ENCODE measurements at places on chromosomes 7 and 10.

- no peak for DNase-seq
Measured at GRCh38 chr10:69123306-69123746, 652 bp upstream of the VPS26A start.

DNA sequence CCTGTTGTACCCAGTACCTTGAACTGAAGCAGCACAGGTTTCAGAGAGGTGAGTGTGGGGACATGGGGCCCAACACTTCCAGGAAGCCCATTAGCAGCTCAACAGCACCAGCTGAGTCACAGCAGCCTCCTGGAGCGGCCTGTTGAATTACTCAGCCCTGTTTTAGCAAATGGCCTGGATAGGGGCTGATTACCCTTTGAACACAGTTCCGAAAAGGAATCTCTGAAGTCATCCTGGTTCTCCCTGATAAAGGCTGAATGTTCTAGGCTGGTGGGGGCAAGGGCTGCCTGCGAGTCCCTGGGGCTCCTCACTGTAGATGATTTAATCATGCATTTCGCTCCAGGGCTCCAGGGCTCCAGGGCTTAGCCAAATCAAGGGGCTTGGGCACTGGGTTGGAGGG, 287.5 kb downstream of the GRID1 start:
- DNase-seq, result no peak

- no peak for DNase-seq
Measured at GRCh38 chr10:117896517-117896916, 150.2 kb downstream of the RAB11FIP2 start.

- DNase-seq, result no peak
Measured at GRCh38 chr7:107212725-107213124, 43.9 kb downstream of the HBP1 start.

DNA sequence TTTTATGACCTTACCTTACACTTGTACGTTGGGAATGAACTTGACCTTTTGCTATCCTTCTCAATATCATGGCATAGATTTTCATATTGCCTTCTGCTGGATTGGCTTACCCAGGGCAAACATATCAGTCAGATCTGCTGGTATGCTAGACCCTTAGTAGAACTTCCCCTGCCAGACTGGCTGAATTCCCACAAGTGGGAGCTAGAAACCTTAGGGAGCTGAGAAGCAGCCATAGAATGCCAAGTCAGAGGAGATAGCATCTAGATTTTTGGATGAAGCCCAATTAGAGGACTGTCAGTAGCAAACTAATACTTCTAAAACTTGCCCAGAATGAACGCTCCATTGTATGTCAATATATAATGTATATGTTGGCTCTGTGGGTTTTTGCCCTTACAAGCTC, 385.0 kb downstream of the NXPH1 start:
- DNase-seq, result no peak

GRCh38 chr10:44402465-44403195, 17.7 kb upstream of the CXCL12 start:
- no peak for DNase-seq

DNA sequence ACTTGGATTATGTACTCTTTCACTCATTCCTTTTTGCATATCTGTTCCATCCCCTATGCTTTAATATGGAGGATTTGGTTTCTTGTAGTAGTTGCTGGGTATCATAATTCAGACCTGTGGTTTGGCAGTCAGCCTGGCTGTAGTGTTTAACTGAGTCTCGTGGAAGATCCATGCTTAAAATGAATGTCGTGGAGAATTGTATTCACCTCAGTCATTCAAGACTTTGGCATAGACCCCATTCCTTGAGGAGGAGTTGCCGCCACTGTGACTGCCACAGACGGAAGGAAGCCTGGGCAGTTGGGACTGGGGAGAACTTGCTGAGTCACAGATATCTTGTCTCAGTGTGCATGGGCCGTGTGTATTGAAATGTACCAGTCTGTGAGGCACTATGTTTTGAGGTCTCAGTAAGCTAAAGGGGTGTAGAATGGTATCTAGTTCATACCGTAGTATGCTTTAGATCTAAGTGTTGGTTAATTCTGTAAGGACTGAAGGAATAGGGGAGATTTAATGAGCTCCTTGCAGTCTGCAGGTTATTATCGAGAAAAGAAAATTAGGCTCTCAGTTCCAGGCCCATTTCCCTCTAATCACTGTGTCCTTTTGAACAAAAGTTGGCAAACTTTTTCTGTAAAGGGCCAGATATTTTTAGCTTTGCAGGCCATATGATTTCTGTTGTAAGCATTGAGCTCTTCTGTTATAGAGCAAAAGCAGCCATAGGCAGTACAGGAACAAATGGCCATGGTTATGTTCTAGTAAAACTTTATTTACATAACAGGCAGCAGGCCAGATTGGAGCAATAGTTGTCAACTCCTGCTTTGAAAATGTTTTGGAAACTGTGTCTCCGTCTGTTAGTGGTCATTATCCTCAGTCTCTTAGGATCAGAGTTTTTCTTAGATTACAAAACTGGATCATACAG, 76.8 kb downstream of the TPST1 start:
- no peak for DNase-seq

GRCh38 chr10:69838853-69839252, 37.1 kb downstream of the COL13A1 start:
- no peak for DNase-seq

DNA sequence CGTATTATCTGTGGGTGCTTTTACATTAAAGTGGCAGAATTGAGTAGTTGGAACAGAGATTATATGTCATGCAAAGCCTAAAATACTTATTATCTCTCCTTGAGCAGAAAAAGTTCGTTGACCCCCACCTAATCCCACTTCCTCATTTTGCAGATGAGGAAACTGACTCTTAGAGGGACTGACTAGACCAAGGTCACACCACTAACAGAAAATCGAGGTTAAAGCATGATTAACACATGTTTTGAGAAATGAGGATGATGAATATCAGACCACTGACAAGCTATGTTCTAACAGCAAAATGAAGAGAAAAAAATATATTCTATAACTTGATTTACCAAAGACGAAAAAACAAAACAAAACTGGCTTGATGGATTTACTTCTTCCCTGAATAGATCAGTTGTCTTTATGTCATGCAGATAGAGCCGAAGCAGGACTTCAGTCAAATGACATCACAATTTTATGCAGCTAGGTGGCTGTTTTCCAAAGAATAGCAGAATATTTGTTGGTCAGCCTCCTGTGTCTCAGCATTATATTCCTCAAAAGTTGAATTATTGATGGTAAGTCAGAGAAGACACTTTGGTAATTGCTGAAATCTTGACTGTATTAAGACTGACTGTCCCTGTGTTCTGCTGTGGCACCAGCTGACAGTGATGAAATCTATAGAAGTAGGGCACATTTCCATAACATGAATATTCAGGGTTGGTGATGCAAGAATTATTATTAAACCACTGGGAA, 24.2 kb upstream of the SMIM30 start:
- DNase-seq, result no peak

DNA sequence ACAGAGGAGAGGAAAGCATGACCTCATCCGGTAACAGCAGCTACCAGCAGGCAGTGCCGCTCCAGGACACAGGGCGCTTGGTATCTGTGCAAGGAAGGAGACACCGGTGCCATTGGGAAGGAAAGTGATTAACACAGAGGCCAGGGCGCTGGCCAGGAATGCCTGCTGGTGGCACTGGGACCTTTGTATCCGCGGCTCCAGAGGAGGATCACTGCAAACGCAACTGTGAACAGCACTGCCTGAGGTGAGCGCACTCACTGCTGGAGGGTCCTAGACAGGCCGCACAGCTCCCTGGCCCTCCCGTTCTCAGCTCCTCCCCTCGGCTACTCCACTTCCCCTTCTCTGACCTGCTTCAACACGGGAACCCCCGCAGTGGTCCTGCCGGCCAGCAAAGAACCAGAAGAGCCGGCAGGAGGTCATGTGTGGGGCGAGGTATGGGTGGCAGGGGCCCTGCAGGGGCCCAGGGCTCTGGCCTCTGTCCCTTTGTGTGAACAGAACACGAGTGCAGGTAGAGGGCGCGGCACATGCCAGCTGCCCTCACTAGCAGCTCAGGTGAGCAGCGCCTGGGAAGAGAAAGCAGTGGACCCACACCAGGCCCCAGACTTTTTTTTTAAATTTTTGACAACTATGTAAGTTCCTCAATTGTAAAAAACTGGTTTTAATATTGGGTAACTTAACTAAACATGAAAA, 107.6 kb downstream of the VIPR2 start:
- DNase-seq, result no peak

DNA sequence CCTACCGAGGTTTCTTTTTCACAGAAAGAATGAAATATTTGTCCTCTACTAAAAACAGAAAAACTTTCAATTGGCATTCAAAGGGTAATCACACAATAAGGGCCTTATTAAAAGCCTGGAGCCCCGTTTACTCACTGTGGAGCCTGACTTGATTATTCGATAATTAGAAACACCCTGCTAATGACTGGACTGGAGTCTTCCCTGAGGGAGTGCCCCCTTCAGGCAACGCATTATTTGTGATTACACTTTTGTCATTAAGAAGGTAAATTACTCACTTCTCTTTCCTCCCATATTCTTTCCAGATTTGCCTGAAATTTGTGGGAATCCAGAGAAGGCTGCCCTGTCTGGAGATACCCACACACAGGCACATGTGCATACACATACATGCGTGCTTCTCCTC, 444.2 kb upstream of the NPVF start:
- no peak for DNase-seq

DNA sequence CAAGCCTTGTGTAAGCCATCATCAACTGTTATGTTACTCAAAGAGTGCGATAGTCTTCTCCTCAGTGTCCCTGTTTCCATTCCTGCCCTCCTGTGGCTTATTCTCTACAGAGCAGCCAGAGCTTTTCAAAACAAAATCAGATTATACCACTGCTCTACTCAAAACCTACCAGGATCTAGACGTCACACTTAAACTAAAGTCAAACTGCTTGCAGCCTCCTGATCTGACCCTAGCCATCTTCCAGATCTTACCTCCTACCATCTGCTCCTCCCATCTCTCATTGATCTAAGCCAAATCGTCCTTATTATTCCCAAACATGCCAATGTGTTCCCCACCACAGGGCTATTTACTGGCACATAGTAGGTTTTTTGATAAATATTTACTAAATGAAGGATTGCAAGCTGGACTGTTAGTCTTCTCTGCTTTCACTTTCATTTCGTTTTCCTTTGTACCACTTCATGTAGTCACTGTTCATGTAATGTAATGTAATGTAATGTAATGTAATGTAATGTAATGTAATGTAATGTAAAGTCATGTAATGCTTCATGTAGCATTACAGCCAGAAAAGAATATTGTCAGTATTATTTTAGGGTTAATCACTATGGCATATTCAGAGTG, 116.1 kb downstream of the GPR37 start:
- DNase-seq, result no peak

- DNase-seq, result no peak
Measured at GRCh38 chr7:111927353-111928019, 278.7 kb downstream of the DOCK4 start.

DNA sequence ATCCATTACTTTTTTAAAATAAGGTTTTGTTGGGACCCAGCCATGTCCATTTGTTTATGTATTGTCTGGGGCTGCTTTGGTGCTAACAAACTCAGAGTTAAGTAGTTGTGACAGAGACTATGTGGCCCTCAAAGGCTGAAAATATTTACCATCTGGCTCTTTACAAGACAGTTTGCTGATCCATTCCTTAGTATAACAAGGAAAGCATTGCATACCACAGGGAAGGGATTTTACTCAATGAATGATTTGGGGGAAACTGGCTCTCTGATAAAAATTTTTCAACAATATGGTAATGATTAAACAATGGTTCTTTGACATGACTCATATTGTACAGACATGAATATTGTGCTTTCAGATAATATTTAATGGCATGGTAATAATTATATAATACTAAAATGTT, 738.1 kb downstream of the KCNMA1 start:
- no peak for DNase-seq

- DNase-seq, result no peak
Measured at GRCh38 chr10:19828278-19829049, 12.2 kb downstream of the PLXDC2 start.

DNA sequence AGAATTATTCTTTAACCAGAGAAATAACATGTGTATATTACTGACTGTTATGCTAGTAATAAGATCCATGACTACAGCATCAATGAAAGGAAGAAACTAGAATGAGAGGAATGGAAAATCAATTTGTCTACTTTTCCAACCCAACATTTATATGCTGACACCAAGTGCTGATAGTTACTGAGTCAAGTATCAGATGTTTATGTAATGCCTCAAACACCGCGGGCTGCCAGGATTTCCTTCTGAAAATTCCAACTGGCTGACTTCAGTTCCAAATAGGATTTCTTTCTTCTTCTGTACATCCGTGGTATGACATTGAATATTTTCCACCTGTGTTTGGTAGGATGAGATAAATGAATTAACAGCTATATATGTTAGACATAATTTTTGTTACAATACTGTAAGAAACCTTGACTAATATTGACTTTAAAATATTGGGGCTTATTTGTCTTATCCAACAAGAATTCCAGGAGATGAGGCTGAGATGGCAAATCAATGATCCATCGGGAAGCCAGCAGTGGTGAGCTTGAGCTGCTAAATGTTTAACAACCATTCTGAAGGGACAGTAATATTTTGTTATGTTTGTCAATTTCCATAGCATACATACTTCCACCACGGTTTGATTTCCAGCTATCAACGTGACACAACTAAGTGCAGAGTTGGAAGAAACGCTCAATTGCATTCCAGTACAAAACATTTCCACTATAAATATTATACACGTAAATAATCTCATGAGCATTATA, 435.2 kb upstream of the AUTS2 start:
- DNase-seq, result no peak

GRCh38 chr10:48478980-48479811, 125.7 kb downstream of the ARHGAP22 start:
- DNase-seq, result no peak

- DNase-seq, result no peak
Measured at GRCh38 chr7:92831716-92832533, 4.4 kb downstream of the CDK6 start.

GRCh38 chr10:107160866-107161265, 3.6 kb downstream of the SORCS1 start:
- no peak for DNase-seq

GRCh38 chr7:132965951-132966350, 115.9 kb downstream of the CHCHD3 start:
- DNase-seq, result no peak

DNA sequence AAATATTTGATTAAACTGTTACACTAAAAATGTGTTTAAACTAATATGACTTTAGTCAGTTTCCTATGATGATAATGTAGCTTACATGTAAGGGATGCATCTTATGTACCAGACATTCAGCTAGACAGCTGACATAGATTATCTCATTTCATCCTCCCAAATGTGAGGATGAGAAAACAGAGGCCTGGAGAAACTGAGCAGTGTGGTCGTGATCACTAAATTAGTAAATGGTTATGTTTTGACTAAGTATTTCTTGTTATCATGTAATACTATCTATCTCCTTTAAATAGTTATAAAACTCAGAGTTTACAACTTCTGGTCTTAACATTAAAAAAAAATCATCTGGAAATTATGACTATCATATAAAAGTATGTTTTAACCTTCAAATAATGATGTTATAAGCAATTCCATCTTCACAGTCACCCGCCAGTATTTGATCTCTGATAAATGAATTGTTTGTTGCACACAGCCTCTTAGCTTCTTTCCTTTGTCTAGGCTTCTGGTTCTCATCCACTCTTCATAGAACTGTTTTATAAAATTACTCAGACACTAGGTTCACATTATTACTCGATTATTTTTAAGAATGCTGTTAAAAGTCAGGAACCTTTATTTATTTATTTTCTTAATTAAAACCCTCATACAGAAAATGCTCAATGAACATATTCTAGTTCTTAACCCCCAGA, 33.6 kb upstream of the HDAC9 start:
- DNase-seq, result no peak
